Cerebellar nuclear complex (tissue), 1 donor: ENCODE measurements at places on chromosomes 7 and 10.

DNA sequence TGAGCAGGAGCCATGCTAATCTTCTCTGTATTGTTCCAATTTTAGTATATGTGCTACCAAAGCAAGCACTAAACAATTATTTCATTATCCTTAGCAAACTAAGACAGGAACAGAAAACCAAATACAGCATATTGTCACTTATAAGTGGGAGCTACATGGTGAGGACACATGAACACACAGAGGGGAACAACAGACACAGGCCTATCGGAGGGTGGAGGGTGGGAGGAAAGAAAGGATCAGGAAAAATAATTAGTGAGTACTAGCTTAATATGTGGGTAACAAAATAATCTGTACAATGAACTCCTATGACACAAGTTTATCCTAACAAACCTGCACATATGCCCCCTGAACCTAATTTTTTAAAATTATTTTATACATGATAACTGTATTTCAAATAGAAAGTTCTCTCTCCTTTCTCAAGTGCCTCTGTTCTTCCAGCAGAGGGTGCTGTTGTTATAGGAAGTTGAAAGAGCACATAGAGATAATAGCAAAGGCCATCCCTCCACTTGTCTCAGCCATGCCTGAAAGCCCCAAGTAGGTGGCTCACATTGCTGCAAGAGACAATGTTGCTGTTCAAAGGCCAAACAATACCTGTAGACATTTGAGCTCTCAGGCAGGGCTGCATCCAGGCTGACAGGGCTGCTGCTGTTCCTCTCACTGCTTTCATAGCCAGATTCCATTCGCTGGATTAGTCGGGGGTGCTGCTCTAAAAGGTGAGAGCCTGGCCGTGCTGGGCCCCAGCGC lies 33.4 kb upstream of the PPP3CB start:
- DNase-seq: peak; percentile 55

DNA sequence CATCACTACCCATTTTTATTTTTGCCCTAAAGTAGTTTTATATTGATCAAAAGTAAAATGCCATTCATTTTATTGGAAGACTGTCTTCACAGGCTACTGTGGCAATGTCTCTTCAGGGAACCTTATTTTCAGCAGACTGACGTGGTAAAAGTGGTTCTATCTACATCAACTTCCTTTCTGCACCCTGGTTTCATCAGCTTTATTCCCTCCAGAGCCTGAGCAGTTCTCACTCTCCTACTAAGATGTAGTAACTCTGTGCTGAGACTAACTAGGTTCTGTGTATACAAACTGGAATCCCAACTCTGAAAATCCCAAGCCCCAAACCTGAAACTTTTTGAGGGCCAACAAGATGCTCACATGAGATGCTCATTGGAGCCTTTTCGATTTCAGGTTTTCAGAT lies 155.3 kb downstream of the SFMBT2 start:
- DNase-seq: no peak

- peak; percentile 84 for DNase-seq
Measured at GRCh38 chr7:129168231-129169021, 20.0 kb upstream of the SMO start.

GRCh38 chr10:22605168-22605567 lies 109.2 kb downstream of the PIP4K2A start:
- no peak for DNase-seq

DNA sequence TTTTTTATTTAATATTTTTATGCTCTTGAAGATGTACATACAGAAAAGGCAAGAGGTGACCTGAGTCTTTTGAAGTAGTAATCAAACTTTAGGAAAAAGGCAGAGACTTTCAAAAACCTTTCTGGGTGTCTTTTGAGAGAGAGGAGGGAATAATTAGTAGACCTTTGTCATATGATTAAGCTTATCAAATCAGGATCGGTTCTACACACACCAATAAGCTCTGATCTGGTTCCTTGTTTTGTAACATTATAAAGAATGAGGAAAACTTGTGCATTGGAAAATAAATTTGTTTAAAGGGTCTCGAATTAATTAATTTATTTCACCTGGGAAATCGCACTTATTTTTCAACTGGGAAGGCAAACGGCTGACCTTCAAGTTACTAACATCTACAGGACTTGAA lies 11.9 kb downstream of the TWIST1 start:
- no peak for DNase-seq

- DNase-seq: no peak
Measured at GRCh38 chr10:60096761-60097513, 190.6 kb upstream of the CCDC6 start.

- DNase-seq: no peak
Measured at GRCh38 chr7:140239653-140239935, 62.8 kb upstream of the KDM7A start.

- DNase-seq: no peak
Measured at GRCh38 chr7:95963446-95963990, 191.2 kb downstream of the DYNC1I1 start.

DNA sequence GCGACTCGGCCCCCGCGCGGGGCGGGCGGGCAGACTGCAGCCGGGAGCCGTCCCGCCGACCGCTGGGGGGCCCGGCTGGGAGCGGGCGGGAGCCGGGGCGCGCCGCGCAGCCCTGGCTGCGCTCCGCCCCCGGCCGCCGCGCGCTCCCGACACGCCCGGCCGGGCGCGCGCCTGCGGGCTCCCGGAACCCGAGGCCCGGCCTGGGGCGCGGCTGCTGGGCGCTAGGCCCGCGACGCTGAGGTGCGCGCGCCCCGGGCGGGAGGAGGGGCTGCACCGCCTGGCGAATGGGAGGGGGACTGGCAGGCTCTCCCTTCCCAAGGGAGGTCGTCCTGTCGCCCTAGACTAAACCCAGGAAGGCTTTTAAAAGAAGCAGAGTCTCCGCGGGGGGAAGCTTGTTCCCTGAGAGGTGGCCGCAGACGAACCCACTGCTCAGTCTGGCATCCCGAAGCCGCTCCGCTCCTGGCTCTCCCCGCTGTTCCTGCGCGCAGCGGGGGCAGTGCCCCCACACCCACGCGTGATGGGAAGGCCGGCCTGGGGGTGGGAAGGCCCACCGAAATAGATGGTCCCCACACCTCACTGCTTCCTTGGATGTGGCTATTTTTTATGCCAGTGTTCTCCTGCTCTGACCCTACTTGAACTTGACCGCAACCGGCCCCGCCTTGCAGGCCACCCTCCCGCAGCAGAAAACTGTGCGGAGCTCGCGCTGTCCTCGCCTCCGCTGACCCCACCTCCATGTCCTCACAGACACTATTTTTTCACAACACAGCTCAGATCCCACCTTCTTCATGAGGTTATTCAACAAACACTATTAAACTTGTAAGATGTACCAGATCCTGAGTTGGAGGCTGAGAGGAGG lies at the start of gene VOPP1:
TSS of gene VOPP1 (minus strand) at position 125 of the 856 bp plus-strand sequence. CDS start 178 bp downstream, outside the sequence.
- DNase-seq: no peak

DNA sequence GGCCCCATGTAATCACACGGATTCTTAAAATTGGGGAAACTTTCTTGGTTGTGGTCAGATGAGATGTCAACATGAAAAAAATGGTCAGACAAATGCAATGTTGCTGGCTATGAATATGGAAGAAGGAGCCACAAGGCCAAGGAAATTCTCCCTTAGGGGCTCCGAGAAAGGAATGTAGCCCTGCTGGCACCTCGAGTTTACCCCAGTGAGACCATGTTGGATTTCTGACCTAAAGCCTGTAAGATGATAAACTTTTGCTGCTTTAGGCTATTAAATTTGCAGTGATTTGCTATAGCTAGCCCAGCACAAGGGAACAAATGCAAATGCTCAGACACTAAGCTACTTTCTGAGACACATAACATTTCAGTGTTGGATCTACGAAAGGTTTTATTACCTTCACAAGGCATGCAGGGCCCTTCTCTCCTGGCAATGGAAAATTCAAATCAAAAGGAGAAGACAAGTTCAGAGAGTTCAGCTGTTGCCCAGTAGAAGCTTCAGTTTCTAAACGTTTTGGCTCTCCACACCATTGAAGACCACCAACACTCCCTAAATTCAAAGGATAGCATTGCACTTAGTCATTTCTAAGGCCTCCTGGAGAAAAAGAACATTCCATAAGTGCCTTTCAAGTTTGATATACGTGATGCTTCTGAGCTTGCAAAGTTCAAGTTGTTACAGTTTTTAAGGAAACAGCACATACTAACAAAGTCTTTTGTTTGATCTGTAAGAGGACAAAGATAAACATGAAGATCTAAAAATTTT lies 23.4 kb downstream of the MCMBP start:
- DNase-seq: no peak

DNA sequence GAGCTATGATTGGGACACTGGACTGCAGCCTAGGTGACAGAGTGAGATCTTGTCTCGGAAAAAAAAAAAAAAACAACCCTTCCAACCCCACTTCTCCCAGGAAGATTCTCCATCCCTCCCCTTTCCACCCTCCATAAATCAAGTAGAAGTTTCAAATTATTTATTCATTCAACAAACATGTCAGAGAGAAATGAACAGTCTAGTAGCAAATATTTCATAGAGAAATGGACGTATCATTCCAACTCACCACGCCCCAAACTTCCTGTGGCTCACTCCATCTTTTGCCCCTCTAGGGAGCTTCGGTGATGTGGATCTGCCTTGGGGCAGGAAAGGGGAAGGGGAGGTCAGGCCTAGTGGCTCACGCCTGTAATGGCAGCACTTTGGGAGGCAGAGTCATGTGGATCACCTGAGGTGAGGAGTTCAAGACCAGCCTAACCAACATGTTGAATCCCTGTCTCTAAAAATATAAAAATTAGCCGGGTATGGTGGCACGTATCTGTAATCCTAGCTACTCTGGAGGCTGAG lies 638 bp upstream of the TRAPPC14 start:
- no peak for DNase-seq

GRCh38 chr7:39921506-39922175 lies 28.4 kb upstream of the CDK13 start:
- DNase-seq: no peak

DNA sequence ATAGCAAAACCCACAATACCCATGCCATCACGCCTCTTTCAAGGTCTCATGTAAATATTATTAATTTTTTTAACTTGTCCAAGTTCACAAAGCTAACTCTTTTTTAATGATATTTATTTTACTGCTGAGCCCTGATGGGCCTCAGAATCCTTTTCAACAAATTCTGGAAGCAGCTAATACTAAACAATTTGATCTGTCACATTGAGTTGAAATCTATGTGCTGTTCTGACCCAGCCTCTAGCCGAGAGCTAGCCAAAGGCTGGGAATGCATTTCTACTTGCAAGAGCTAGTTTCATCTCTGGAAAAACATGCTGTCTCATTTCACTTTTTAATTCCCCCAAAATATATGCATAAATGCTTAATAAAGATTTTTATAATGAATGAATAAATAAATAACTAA lies 47.9 kb downstream of the TFAM start:
- DNase-seq: no peak

DNA sequence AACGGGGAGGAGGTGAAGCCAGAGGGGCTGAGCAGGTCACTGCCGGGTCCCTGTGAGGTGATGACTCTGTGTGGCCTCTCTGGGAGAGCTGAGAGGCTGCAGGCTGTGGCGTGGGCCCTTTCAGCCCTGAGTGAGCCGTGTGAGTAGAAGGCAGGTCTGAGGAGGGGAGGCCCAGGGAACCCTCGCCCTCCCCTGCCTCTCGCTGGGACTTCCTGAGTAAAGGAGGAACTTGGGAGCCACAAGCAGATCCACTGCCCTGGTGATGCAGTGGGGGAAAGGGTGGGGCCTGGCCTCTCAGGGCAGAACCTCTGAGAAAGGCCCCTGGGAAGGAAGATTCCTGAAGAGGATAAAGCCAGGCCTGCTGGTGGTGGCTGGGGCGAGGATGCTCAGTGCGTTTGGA lies 22.8 kb downstream of the EEPD1 start:
- DNase-seq: no peak

DNA sequence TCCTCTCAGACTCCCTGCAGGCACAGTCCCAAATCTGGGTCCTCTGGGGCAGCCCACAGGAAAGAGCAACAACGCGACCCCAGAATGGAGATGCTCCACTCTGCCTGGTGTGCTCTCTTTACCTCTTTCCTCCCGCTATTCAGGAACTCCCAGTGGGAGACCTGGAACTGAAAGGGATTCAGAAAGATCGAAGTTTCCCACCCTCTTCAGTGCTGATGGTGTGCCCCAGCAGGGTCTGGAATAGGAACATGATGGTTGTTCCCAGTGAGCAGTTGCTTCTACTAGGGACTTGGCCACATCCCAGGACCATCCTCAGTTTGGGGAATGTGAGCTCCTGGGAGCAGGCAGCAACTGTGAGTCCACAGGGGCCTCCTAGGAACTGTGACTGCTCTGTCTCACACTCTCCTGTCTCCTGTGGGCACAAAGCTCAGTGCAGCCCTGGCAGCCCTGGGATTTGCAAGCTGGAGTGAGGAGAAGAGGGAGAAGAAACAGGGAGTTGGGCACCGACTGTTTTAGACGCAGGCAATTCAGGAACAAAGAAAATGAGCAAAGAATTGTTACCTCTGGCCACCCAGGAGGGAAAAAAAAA lies 17.9 kb downstream of the OR6V1 start:
- DNase-seq: no peak

DNA sequence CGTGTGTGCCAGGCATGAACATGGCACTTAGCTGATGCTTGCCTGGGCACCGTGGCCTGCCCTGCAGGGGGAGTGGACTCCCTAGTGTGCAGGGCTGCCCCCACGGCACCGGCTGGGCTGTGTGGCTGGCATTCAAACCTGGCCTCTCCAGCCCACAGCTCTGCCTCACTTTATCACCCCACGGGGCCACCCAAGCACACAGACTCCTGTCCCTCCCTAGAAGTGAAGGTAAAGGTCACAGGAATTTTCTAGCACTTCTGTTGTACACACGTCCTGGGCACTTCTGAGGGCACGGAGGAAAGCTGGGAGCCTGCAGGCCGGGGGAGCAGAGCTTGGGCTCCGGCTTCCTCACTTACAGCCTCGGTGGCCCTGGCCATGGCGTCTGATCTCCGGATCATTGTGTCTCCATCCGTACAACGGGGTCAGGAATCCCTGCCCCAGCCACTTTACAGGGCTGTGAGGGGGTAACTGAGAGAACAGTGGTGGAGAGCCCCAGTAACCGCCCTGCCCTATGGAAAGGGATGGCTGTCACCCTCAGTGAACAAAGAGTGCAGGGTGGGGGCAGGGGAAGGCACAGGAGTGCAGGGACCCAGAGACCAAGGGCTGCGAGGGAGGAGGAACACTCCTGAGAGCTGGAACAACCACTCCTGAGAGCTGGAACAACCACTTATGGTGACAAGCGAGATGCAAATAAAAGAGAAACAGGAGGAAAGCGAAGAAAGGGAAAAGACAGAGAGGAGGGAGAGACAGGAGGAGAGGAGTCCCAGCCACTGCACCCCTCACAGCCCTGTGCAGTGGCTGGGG lies 3.9 kb upstream of the PYROXD2 start:
- no peak for DNase-seq

- no peak for DNase-seq
Measured at GRCh38 chr7:5697754-5698424, 83.6 kb downstream of the RNF216 start.

DNA sequence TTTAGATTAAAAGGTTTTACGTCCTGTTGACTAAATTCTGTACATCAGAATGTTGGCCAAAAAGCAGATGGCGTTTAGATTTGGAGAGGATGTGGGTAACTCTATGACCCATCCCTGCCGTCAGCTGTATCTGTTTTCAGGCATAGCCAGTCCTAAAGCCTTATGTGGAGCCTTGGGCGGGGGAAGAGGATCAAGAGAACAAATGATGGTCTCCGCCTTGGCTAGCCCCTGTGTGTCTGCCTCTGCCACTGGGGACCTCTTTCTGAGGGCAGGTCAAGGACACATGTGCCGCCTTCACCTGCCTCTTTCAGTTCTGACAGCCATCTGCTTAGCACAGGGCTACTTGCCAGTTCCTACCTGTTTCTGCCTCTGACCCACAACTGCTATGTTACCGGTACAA lies 24.1 kb downstream of the PDSS1 start:
- no peak for DNase-seq

GRCh38 chr7:4806983-4807597 lies 31.7 kb downstream of the AP5Z1 start:
- DNase-seq: no peak

- no peak for DNase-seq
Measured at GRCh38 chr7:84113286-84113685, 81.3 kb downstream of the SEMA3A start.

- DNase-seq: no peak
Measured at GRCh38 chr10:10294184-10294880, 723.3 kb upstream of the CELF2 start.
